ENCODE measurements at places on chromosomes 7 and 10.

DNA sequence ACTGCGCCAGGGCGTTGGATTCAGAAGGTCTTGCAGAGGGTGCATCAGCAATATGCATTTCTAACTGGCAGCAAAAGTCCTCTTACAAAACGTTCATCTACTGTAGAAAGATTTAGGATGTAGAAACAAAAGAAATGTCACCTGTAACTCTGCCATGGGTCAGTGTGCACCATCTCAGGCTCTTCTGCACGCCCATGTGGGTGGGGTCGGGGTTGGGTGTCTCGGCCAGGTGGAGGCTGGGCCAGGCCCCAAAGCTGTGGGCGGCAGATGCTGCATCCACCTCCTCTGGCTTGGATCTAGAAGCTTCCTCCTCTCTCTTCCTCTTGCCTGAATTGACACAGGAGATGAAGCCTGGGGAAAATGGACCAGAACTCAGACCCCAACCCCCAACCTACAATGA is 111.3 kb upstream of the PPP2R2D start:
- no peak for DNase-seq

GRCh38 chr7:80675090-80675489 is 36.6 kb downstream of the CD36 start:
- DNase-seq: no peak

- DNase-seq: no peak
Observed at GRCh38 chr7:49778731-49779270, 5.4 kb downstream of the VWC2 start.

DNA sequence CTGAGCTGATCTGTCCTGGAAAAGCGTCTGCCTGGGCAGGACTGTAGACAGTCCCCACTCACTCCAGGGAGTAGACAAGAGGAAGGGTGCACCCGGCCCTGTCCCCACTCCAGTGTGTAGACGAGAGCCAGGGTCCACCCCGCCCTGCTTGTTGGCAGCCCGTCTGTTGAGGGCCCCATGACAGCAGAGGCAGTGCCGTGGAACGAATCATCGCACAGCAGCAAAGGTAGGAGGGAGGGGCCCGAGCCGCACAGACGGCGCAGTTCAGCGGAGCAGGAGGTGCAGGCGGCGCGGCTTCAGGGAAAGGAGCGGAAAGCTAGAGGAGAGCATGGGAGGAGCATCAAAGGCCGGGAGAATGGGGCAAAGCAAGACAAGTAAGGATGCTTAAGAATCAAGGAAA is 93.0 kb downstream of the DYNC2I1 start:
- no peak for DNase-seq

DNA sequence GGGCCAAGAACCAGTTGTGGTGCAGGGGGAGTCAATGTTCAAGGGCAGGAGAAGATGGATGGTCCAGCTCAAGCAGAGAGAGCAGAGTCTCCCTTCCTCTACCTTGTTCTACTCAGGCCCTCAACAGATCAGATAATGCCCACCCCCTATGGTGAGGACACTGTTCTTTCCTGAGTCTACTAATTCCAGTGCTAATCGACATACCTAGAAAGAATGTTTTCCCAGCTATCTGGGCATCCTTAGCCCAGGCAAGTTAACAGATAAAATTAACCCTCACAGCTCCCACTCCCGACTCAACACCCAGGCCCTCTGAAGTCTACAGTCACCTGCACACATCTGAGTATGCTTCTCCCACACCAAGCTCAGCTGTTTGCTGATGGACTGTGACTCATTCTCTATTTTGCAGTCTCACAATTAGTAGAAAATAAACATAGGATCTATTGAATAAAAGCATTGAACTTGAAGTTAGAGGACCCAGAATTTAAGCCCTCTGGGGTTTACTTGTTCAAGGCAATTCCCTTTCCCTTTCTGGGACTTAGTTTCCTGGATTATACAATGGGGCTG is 17.1 kb downstream of the COL13A1 start:
- DNase-seq: no peak

- no peak for DNase-seq
Observed at GRCh38 chr7:1719913-1720312, 49.8 kb downstream of the ELFN1 start.

GRCh38 chr10:131203456-131204357 is 107.8 kb downstream of the TCERG1L start:
- no peak for DNase-seq

GRCh38 chr7:77887567-77887966 is 89.0 kb downstream of the PHTF2 start:
- no peak for DNase-seq

DNA sequence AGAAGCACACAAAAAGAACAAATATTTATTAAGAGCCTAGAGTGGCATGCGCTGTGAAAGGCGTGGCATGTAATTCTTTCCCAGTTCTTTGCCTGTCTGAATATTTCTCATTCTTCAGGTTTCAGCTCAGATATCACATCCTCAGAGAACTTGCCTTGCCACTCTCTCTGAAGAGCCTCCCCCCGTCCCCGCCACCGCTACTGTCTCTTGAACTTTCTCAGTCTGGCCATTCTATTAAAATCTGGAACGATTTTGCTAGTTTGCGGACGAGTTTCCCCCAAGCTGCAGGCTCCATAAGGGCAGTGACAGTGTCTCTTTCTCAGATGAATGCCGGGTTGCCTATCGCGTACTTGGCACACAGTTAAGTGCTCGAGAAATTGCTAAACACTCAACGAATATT is 787 bp upstream of the PLEKHA1 start:
- DNase-seq: no peak

DNA sequence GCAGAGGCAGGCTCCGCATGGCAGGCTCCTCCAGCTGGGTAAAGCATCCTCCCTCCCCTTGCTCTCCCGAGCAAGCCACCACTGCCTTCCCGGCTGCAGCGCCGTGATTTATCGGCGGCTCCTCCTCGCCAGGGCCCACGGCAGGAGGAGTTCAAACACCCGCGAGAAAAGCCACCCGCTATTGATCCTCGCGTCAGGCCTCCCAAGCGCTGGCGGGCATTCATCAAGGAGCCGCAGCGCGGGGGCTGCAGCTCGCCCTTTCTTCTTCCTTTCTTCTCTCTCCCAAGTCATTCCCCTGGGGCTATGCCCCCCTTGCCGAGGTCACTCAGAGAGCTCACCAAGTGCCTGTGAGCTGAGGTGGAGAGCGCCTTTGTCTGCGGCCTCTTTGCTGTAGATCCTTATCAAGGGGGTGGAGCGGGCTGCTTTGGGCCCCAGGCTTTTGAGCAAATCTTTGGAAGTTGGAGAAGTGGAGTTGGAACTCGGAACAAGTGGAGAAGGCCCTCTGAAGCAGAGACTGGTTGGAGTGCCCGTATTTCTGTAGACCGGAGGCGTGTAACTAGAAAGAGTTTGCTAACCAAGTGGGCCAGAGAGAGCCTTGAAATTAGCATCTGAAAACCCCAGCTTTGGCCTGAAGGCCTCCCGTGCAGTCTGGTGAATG is 107.2 kb upstream of the PPIF start:
- no peak for DNase-seq

DNA sequence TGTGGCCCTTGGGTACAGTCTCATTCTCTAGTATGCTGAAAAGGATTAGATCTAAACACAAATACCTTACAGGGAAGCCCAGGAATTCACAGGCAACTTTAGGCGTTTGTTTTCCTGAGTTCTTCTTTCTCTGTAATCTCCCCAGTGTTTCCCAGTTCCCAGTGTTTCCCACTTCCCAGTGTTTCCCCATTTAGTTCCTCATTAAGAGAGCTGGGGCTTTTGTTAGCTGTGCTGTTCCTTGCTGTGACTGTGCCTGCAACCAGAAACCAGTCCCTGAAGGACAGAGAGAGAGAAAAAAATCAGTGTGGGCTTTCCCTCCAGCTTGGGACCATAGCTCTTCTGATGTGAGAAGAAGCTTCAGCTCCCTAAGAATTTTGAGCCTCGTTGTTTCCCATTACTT is 802.9 kb upstream of the COBL start:
- DNase-seq: no peak

DNA sequence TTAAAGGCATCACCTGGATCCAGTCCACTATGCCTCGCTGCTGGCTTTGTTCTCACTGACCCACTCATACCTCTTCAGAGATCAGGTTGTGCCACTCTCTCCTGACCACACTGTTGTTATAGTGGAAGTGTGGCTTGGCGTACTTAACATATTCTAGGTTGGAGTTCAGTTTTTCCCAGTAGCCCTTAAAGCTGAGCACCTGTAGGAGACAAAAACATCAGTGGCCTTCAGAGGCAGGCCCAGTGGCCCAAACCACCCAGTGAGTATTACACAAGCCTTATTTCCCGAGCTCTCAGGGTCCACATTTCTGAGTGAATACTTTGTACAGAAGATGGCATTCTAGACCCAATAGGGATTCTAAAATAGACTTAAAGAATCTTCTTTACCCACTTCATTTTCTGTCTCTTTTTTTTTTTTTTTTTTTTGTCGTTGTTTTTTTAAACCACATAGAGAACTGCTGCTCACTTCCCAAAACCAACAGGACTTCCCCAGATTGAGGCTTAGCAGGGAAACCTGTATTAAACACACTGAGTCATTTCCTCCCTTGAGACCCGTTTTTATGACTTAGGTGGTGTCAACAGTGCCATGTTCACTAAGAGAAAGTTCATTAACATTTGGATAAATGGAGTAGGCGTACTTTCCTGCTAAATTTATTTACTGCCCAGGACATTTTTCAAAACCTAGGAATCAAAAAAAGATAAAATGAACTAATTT is 85.8 kb downstream of the GSAP start:
- peak; percentile 71 for DNase-seq

- DNase-seq: no peak
Observed at GRCh38 chr10:61376377-61376776, 76.8 kb downstream of the TMEM26 start.

GRCh38 chr7:47795631-47796030 is 152.6 kb downstream of the PKD1L1 start:
- no peak for DNase-seq

- no peak for DNase-seq
Observed at GRCh38 chr7:110871856-110872255, 219.1 kb upstream of the LRRN3 start.

- no peak for DNase-seq
Observed at GRCh38 chr7:142094861-142095260, 16.7 kb upstream of the MGAM2 start.

DNA sequence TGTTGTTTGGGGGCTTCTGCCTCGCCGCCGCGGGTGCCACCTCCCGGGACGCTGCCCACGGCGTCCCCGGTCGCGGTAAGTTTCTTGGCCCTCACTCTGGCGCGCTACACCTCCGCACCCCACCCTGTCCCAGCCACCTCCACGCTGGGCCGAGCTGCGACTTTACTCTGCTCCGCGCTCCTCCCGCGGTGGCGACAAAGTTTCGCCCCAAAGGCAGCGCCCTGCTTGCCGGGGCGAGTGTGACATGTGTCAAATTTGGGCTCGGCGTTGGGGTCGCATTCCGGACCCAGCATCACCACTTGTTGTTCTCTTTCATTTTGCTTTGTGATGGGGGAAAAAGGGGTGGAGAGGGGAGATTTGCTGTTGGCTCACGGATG is 167.7 kb upstream of the PPP1R3A start:
- DNase-seq: no peak

- no peak for DNase-seq
Observed at GRCh38 chr7:155456738-155457543, 988 bp upstream of the EN2 start.

Data from Kasumi-1 (cell line).